ENCODE measurements at places on chromosomes 11 and 22. TPM values are rescaled to one million over a fixed set of nuclear protein-coding genes. Genes with fewer than 3 reads are reported as not detected.

GRCh38 chr11:71563406-71563805 lies 2.0 kb upstream of the KRTAP5-10 start:
- no peak for DNase-seq

DNA sequence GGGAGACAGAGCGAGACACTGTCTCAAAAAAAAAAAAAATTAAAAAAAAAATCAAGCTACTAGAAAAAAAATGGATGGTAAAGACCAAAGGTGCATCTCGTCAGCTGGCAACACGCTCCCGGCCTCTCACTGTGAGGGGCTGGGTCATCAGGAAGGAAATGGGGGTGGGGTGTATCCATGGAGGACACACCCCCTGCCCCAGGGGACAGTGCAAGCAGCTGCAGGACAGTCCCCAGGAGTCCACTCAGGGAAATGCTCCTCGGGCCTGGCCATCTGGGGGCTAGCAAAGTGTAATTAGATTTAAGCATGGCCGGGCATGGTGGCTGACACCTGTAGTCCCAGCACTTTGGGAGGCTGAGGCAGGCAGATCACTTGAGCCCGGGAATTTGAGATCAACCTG lies 23.1 kb downstream of the TTLL1 start:
- DNase-seq = no peak

DNA sequence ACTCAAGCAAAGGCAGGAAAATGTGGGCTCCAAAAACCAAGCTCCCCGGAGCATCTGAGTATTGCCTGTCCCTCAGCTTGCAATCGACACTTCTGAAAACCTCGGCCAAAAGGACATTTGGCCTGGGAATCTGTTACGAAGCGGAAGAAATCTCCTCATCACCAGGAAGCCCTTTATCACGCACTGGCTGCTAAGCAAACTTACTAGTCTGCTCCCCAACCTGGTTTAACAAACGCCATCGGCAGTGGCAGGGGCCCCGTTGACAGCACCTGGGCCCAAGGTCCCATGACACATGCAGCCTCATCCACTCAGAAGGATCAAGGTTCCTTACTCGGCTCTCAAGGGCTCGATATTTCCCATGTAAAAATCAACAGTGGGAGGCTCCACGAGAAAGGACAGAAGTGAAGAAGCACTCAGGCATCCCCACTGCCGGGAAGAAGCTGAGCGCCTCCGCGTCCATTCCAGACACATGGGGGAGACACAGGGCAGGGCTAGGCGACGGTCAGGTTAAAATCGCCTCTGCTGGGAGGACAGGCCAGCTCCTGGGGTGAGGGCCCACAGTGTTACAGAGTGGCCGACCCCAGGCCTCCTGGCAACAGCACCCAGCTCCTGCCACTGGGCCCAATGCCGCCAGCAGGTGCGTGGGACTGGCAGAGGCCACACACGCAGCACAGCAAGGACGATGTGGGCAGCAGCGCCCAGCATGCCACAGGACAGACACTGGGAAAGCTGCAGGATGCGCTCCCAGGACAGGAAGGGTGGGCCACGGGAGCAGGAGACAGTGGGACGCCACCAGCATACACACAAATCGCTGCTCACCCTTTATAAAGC lies 27.1 kb downstream of the BRD1 start:
- no peak for DNase-seq

SLC37A2 gene
- 10.3 TPM for total RNA-seq

C1QTNF5 gene
- total RNA-seq = 44.1 TPM

DNA sequence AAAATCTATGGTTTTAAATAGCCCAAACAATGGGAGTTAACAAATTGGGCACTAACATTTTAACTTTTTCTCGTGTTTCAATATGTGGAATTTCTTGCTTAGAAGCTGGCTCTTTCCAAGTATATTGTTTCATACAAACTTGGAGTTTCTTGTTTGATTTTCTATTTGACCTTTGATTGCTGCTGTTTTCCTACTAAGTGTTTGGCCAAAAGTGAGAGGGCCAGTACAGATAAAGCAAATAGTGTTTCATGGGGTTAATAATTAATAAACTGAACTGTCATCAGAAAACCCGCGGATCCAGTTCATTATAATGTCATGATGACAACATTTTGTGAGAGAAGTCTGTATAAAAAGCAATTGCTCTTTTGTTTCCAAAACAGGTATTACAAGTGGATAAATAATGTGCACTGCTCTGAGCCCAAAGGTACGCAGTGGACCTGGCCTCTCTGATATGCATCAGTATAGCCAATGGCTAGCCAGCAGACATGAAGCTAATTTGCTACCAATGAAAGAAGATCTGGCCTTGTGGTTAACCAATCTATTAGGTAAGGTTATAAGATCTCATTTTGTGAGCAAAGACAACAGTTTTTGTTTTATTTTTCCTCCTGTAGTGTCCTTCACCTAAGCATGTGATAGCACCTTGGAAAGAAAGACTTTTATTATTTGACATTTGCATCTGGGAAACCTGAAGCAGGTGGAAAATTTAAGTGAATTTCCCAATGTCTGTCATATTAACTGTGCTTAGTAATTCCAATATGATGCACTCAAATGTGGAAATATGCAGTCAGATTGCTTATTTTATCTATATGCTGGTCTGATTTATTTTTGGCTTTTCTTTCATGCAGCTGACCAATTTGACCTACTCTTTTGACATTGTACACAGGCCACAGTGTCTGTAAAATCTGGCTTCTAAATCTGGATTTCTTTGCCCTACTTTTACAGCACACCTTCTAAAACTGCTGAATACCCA lies 8.3 kb downstream of the GAS2 start:
- no peak for DNase-seq

FAM83F gene
- total RNA-seq = 0.19 TPM

GRCh38 chr11:20353829-20354434 lies 9.6 kb upstream of the HTATIP2 start:
- DNase-seq = no peak

GRCh38 chr11:37264783-37265182 lies 666.7 kb upstream of the RAG2 start:
- DNase-seq = no peak

ELP4 gene
- 19.1 TPM for total RNA-seq

GRCh38 chr11:132030896-132031295 lies 660.5 kb downstream of the NTM start:
- peak; percentile 68 for DNase-seq

OR8D1 gene
- not detected for total RNA-seq

GRCh38 chr22:35554297-35554845 lies 13.7 kb downstream of the RASD2 start:
- DNase-seq = no peak

SNX19 gene
- total RNA-seq = 89.3 TPM

KCNQ1 gene
- total RNA-seq = 5.1 TPM

- DNase-seq = no peak
These were observed 49.4 kb upstream of the ADA2 start for GRCh38 chr22:17268501-17269223.

DNA sequence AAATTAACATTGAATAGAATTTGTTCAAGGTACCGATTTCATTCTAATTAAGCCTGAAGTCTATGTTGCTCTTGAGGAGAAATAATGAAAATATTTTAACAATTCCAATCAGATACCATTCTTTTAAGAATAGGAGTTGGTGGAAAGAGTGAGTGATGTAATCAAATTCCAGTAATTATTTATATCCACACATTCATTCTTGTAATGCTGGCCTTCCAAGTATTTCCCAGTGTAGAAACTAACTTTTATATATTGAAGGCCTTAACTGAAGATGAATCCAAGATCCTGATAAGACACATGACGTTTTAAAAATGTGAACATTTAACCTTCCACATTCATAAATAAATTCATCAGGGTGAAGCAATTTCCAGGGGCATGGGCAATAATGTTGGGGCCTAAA lies 36.6 kb upstream of the PAX6 start:
- no peak for DNase-seq

- no peak for DNase-seq
These were observed 1321.7 kb downstream of the TBC1D22A start for GRCh38 chr22:48084041-48084728.

ANO5 gene
- 20.8 TPM for total RNA-seq

NLRP14 gene
- not detected for total RNA-seq

MMP13 gene
- total RNA-seq = not detected

DNA sequence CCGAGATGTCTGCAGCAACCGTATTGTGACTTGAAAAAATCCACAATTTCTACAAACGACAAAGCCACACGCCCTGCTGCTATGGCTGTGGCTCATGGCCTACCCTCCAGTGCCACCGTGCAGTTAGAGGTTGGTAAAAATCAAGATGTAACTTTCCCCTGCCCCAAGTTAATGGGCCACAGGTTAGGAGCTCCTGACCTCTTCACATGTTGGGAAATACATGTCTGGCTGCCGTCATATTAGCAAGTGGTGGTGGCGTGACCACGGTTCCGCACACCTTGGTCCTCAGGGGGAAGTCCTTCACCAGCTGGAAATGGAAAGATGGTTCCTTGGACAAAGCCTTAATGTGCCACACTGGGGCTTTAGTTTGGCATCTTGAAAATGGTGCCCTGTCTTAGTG lies 27.4 kb upstream of the CCND1 start:
- DNase-seq = no peak

DNA sequence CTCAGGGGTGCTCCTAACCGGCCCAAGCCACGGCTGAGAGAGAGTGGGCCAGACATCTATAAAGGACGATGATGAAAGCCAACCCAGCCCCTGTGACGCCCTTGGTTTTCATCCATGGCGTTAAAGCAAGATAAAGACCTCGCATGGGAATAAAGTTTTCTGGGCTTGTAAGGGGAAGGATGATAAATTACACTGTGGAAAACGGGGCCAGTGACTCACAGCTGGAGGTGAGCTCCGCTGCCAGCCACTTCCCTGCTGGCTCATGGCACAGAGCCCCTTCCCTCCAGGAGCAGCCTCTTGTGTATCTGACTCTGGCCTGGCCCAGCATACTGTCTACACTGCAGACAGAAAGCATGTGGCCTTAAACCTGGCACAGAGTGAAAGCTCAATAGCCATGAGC lies 503.2 kb upstream of the B3GAT1 start:
- no peak for DNase-seq

DNA sequence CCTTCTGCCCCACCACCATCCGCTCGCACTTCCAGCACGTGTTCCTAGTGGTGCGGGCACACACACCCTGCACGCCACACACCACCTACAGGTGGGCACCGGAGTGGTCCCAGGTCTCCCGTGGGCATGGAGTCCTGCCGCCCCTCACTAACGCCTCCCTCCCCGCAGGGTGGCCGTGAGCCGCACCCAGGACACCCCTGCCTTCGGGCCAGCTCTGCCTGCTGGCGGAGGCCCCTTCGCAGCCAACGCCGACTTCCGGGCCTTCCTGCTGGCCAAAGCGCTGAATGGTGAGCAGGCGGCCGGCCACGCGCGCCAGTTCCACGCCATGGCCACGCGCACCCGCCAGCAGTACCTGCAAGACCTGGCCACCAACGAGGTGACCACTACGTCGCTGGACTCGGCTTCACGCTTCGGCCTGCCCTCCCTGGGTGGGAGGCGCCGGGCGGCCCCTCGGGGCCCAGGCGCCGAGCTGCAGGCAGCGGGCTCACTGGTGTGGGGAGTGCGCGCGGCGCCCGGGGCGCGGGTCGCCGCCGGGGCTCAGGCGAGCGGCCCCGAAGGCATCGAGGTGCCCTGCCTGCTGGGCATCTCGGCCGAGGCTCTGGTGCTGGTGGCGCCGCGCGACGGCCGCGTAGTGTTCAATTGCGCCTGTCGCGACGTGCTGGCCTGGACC lies 8.5 kb downstream of the SIPA1 start:
- DNase-seq = no peak

- no peak for DNase-seq
These were observed 349 bp downstream of the TSSC4 start for GRCh38 chr11:2400762-2401435.

GRCh38 chr11:60005360-60005759 lies 11.6 kb upstream of the OOSP4B start:
- no peak for DNase-seq

ST14 gene
- total RNA-seq = 2.3 TPM

DNA sequence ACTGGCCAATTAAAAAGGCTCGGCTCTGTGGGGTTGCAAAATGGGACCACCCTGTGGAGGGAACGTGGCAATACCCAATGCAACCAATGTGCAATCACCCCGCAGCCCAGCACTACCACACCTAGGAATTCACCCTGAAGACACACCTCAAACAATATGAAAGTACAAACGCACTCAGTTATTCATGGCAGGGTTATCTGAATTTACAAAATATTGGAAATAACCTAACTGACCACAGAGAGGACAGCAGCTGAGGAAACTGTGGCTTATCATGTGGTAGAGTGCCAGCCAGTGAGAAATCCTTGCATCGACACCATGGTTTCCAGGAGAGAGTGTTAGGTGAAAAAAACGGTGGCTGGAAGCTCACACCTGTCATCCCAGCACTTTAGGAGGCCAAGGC lies 18.7 kb downstream of the ALG12 start:
- DNase-seq = no peak

SMC1B gene
- total RNA-seq = not detected

UCP3 gene
- total RNA-seq = 0.78 TPM

DNA sequence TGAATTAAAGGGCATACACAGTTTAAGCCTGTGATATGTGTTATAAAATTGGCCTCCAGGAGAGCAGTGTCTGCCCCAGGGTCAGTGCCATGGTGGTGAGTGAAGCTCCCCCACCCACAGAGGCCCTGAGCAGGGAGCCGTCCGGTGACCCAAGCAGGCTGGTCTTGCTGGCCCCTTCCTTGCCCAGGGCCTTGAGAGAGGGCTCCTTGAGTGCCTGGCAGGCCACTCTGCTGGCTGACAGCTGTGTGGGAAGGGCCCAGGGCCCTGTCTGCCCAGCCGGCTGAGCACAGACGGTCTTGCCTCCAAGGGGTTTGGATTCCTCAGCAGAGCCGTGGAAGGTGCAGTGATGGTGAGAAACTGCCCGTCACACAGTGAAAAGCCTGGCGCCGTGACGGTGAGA lies 25.9 kb downstream of the PTDSS2 start:
- DNase-seq = no peak

BARX2 gene
- not detected for total RNA-seq

ANKRD42 gene
- 12.9 TPM for total RNA-seq

FOLR2 gene
- 31.8 TPM for total RNA-seq

- no peak for DNase-seq
These were observed 4.7 kb downstream of the PRCP start for GRCh38 chr11:82895437-82896091.

KIF18A gene
- not detected for total RNA-seq

- DNase-seq = no peak
These were observed 6.9 kb upstream of the NEAT1 start for GRCh38 chr11:65415499-65416340.

GRCh38 chr11:79600711-79601110 lies 159.9 kb upstream of the TENM4 start:
- no peak for DNase-seq

C11orf86 gene
- total RNA-seq = not detected

GRM5 gene
- not detected for total RNA-seq

All from esophagus muscularis mucosa (tissue), 4 donors.